ENCODE measurements at places on chromosomes 1 and 21.

GRCh38 chr1:145751491-145752037 lies 32.3 kb downstream of the CD160 start:
- no peak for DNase-seq

- peak; percentile 54 for DNase-seq
Measured at GRCh38 chr1:183543619-183544204, 46.5 kb downstream of the NCF2 start.

DNA sequence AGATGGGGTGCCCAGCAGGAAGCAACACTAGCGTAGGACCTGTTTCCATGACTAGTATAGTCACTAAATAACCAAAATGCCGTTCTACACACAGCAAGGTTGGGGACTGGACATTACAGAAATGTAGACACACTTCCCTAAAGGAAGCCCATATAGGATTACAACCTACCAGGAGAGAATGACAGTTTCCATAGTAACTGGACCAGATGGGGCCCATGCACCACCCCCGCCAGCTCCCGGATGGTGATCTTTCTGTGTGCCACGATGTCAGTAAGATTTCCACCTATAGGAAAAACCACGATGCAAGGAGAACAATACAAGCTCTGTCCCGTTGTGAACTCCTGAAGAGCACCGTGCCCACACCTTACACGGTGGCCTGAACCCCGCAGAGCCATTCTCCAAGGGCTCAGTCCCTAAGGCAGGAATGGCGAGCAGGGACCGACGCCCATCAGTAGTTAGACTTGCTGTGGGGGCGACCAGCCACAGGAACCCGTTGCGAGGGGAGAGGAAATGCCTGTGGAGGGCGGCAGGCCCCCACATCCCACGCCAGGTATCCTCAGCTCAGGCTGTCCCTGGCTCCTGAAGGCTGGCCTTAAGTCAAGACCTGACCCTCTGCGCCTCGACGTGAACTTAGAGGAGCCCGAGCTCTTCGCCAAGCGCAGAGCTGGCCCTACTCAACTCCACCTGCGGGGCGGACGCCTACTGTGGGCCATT lies 13.6 kb upstream of the CEP85 start:
- no peak for DNase-seq

DNA sequence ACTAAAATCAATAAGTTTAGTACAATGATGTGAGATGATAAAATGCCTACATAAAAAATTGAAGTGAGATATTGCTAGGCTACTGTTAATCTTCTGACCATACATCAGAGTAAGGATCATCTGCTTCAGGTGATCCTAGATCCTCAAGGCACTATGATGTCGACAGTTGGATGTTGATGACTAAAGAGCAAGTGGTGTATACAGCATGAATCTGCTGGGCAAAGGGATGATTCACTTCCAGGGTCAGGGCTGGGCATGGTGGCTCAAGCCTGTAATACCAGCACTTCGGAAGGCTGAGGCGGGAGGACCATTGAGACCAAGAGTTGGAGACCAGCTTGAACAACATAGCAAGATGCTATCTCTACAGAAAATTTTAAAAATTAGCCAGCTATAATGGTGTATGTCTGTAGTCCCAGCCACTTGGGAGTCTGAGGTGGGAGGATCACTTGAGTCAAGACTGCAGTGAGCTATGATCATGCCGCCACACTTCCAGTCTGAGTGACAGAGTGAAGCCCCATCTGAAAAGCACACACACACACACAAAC lies 24.6 kb downstream of the NUF2 start:
- DNase-seq = no peak

- DNase-seq = no peak
Measured at GRCh38 chr1:66227966-66228365, 306.0 kb upstream of the SGIP1 start.

DNA sequence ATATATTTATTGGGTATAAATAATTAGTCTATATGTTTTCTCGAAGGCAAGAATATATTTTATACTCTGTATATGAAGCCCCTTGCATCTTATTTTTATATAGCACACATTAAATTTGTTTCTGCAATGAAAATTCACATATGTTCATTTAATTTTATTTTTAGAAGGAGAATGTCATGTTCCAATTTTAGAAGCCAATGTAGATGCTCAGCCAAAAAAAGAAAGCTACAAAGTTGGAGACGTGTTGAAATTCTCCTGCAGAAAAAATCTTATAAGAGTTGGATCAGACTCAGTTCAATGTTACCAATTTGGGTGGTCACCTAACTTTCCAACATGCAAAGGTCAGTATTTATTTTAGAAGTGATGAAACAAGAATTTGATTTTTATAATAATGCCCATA lies 16.6 kb downstream of the CFHR5 start:
- no peak for DNase-seq

DNA sequence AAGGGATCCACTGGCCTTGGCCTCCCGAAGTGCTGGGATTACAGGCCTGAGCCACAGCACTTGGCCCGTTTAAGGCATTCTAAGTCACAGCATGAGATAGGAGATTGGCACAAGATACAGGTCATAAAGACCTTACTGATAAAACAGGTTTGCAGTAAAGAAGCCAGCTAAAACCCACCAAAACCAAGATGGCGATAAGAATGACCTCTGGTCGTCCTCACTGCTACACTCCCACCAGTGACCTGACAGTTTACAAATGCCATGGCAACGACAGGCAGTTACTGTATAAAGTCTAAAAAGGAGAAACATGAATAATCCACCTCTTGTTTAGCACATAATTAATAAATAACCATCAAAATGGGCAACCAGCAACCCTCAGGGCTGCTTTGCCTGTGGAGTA lies 33.3 kb upstream of the RCC2 start:
- no peak for DNase-seq

GRCh38 chr1:237864338-237865244 lies 26.1 kb downstream of the ZP4 start:
- no peak for DNase-seq

DNA sequence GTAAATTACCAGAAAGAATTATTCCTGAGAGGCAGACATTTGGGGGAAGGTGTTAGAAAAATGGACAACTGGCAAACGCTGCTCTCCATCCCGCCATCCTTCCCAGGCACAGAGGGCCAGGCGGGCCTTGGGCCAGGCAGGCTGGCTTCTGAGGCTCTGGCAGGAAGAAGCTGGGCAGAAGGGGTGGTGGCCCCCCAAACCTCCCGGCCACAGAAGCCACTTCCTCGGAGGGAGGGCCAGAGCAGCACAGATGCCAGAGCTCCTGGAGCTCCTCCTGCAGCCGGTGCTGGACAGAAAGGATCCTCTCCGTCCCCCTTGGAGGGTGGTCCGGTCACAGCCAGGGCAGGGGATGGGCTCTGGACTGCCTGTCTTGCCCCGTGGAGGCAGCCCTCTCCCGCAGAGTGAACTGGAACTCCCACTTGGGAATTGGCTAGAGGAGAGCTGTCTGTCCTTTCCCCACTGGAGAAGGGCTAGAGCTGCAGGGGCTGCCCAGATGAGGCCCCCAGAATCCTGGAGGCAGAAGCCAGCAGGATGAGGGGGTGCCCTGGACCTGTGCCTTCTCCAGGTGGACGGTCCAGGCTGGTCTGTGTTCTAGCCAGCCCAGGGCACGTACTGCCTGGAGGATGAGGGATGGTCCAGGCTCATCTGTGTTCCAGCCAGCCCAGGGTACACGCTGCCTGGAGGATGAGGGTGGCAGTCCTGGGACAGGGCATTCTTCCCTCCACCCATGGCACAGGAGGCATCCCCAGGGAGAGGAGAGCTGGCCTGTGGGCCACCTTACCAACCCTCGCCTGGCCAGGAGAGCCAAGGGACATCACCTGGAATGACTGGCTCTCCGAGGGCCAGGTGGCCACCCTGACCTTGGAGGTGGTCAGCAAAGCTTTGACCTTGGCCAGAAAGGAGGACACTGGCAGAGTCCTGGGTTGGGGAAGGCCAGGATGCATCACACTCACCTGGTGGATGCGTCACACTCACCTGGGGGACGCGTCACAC lies 47.4 kb upstream of the ACTRT2 start:
- DNase-seq = no peak

GRCh38 chr1:152745289-152745704 lies 12.5 kb upstream of the KPRP start:
- DNase-seq = no peak

GRCh38 chr1:119347858-119348257 lies 20.7 kb upstream of the HAO2 start:
- DNase-seq = no peak

DNA sequence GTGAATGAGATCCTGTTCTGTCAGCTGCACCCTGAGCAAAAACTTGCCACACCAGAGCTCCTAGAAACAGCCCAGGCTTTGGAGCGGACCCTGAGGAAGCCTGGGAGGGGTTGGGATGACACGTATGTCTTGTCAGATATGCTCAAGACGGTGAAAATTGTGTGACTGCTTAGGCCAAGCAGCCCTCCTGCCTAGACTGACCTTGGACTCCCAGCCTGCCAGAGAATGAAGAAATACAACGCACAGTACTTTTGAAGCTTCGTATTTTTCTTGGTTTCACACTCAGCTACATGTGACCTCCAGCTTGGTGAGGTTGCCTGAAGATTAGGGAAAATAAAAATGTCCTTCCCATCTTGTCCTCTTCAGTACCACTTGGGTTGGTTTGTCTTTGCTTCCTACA lies 15.1 kb downstream of the METTL13 start:
- no peak for DNase-seq

- DNase-seq = peak; percentile 79
Measured at GRCh38 chr1:109535971-109536491, 3.6 kb upstream of the GPR61 start.

DNA sequence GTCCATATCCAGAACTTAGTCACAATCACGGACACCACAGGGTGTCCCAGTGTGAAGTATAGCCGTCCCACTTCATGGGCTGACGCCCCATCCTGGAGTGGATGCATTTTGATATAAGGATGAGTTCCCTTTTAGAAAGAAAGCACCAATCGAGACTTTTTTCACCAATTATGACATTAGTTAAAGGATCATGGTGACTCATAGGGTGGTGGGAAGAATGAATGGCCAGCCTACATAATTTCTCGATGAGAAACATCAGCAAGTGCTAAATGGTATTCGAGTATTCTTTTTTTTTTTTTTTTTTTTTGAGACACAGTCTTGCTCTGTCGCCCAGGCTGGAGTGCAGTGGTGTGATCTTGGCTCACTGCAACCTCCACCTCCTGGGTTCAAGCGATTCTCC lies 38.5 kb upstream of the USP1 start:
- no peak for DNase-seq

- no peak for DNase-seq
Measured at GRCh38 chr1:162905174-162906158, 44.5 kb upstream of the CCDC190 start.

DNA sequence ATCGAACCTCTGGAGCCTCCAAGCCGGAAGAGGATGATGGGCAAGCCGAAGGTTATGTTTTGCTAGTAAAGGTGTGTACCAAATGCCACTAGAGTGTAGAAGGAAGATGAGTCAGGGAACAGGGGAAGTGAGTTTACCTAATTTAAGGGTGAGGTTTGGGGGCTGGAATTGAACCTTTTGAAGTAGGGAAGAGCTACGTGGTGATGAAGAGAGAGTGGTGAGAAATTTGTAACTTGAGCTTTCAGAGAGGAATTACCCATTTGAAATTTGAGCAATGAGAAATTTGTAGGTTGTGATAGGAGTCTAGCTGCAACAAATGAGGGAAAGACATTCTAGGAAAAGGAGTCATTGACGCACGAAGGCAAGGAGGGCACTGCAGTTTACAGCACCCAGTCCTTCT lies 70.0 kb upstream of the TENT5C start:
- no peak for DNase-seq

- peak; percentile 34 for DNase-seq
Measured at GRCh38 chr1:204574865-204575163, 58.6 kb downstream of the MDM4 start.

- DNase-seq = no peak
Measured at GRCh38 chr1:66774438-66774837, 22.2 kb downstream of the DYNLT5 start.

- no peak for DNase-seq
Measured at GRCh38 chr1:40256401-40257084, 1.5 kb upstream of the ZMPSTE24 start.

- DNase-seq = no peak
Measured at GRCh38 chr1:113617438-113618141, 141.7 kb downstream of the PHTF1 start.

- DNase-seq = no peak
Measured at GRCh38 chr1:179052776-179053175, 27.1 kb downstream of the FAM20B start.

DNA sequence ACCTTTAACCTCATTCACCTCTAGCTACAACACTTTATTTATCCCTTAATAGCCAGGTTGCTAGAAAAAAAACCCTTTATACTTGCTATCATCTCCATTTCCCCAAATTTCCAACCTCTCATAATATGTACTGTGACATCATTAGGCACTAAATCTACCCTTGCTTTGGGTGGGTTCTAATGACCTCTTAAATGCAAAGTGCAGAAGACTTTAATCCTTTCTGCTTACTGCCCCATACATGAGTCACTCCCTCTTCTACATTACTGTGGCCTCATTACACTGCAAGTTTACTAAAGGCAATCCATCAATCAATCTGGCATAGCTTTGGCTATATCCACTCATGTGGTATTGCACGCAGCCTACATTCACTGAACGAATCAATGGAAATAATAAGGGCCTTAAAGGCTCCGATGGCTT lies 353.3 kb downstream of the SMYD3 start:
- DNase-seq = no peak

- DNase-seq = no peak
Measured at GRCh38 chr1:57966751-57967406, 543.0 kb upstream of the DAB1 start.

Measured in NCI-H1694 (cell line).